Stimulated activated CD4-positive, alpha-beta T cell treated with anti-CD3 and anti-CD28 coated beads, Interleukin-15, amount 100 ng/mL, for 48 hours (primary cell): ENCODE measurements at places on chromosomes 16 and 17.
A peak's percentile ranks its signal among the peaks of the same experiment; 100 is the strongest.

GRCh38 chr17:79085921-79086551, 11.4 kb downstream of the ENGASE start:
- no peak for DNase-seq

GRCh38 chr16:68071518-68071901, 13.7 kb upstream of the NFATC3 start:
- DNase-seq = no peak

DNA sequence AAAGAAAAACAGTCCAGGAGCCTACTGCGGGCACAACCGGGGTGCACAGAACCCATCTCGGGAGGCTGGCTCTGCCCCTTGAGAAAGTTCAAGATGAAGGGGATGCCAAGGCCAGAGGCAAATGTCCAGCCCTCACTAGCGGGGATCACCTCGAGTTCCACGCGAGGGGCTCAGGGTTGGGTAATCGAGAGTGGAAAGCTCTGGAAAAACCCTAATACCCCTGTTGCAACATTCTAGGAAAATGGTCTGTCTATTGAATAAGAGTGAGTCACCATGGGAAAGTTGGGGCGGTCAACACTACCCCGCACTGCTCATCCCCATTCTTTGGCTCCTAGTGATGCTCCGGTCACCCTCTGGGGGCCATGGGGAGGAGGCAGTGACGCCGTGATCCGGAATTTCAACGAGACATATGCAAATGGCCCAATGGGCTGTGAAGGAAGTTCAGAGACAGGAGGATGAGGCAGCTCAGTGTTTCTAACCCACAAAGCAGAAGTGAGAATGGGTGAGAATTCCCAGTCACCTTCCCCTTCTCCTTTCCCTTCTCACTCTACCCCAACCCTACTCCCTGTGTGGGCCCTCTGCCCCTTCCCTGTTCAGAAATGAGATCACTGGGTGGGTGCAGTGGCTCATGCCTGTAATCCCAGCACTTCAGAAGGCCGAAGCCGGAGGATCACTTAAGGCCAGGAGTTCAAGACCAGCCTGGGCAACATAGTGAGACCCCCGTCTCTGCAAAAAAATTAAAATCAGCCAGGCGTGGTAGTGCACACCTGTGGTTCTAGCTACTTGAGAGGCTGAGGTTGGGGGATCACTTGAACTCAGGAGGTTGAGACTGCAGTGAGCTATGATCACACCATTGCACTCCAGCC, 22.4 kb downstream of the SOCS3 start:
- DNase-seq = no peak

- peak; percentile 49 for DNase-seq
Measured at GRCh38 chr17:30104575-30105339, 11.9 kb upstream of the NSRP1 start.

GRCh38 chr17:37725021-37725595, 19.8 kb downstream of the HNF1B start:
- DNase-seq = no peak

GRCh38 chr17:19418251-19418992, 7.4 kb downstream of the RNF112 start:
- DNase-seq = no peak

DNA sequence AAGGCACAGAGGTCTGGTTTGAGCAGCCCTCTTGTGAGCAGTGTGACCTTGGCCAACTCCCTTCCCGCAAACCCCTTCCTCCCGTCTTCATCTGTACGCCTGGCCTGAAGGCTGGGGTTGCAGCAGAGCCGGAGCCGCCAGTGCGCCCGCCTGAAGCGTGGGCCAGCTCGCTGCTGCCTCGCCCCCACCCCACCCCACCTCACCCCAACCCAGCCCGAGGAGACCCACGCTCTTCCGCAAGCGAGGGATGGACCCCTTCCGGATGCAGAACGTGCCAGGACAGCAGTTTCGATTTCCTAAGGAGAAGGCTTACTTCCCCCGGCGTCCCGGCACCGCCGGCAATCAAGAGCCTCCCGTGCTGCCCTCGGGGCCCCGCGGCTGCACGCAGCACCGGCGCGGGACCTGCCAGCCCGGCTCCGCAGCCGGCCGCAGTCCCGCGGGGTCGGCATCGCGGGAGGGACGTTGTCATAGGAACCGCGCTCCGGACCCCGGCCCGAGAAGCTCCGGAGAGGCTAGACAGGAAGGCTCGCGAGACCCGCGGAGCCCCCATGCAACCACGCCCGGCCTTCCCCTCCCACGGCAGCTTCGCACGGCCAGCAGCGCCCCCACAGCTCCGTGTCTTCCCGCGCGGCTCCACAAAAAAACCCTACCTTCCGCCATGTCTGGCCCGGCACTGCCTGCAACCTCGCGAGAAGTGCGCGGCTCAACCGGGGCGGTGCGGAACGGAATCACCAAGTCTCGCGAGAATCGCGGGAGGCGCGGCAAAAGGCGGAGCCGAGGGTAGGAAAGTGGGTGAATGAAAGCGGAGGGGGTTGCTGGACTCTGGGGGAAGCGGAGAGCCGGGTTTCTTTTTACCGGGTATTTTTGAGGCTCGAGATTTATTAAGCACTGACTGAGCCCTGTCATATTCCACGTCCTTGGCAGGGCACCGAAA, at the start of gene ANKFY1:
Gene ANKFY1 (minus strand): TSS at position 698 of the 934 bp plus-strand sequence. CDS start 38 bp downstream, at position 660.
- DNase-seq = peak; percentile 98

- peak; percentile 26 for DNase-seq
Measured at GRCh38 chr16:1458336-1458976, 14.1 kb upstream of the CCDC154 start.

DNA sequence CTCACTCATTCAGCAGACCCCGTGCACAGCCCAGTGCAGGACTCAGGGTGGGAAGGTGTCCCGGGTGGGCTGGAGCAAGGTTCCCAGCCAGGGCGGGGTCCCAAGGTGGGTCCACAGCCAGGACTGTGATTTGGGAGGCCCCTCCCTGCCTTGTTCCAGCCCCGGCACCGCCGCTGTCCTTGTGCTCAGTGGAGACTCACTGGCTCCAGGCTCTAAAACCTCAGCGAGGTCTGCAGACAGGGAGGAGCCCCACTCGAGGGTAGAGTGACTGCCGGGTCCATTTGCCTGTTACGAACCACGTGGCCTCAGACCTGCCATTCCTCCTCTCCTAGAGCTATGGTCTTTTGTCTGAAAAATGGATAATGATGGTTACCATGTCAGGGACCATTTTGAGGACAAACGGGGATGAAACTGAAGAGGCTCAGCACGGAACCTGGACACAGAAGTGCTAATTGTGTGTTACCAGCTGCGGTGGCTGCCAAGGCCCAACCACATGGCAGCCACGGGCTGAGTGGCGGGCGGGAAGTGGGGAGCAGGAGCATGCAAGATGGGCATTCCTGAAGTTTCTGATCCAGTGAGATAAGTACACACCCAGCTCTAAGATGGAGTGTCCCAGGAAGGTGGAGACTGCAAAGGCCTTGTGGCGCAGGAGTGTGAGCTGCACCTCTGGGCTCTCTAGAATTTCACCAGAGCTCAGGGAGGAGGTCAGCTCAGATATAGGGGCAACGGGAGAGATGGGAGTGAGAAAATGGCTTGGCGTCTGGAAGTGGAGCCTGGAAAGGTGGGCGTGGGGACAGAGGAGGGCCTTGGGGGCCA, 317.6 kb downstream of the SEC14L1 start:
- DNase-seq = no peak

- no peak for DNase-seq
Measured at GRCh38 chr17:66523378-66524200, 221.2 kb downstream of the PRKCA start.

DNA sequence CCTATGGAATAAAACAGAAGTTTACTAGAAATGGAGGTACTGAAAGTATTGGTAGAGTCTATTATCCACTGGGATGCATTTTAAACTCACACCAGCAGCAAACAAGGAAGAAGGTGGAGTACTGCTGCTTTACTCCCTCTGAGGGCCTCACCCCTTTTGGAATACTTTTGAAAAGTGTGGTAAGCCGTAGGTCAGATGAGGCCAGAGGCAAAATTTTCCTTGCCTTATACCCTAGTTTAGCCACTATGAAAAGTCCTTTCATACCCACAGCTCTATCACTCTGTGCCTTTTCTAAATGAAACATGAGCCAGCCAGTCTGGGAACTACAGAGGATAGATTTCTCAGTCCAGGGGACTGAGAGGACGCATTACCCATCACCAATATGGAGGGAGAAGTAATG, 14.0 kb downstream of the GDE1 start:
- no peak for DNase-seq

DNA sequence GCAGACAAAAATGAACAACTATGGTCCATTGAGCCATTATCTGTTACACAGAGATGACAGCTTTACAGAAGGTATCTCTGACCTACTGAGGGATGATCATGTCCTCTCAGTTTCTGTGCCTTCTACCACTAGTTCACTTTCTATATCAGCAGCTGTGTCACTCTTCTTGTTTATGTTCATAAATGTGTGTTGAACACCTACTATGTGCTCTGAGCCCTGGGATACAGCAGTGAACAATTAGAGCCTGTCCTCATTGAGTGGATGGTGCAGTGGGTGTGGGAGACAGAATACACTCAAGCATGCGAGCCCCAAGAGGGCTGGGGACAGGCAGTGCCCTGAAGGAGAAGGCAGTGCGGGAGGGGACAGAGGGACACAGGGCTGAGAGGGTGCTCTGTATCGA, 92.1 kb downstream of the ABCC6 start:
- DNase-seq = no peak

DNA sequence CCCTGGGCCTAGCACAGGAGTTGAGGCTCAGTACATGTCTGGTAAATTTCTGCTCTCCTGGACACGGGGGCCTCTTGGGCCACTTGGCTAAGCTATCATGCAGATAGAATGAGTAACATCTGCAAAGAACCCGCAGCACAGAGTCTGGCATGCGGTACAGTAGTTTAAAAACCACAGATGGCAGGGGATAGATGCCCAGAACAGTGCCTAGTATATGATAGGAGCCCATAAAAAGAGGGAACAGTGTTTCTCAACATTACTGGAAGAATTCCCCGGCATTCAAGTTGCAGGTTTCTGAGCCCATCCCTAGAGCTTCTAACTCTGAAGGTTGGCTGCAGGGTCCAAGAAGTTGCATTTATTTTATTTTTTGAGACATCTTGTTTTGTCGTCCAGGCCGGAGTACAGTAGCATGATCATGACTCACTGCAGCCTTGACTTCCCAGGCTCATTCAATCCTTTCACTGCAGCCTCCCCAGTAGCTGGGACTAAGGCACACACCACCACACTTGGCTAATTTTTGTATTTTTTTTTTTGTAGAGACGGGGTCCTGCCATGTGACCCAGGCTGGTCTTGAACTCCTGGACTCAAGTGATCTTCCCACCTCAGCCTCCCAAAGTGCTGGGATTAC, 5.8 kb downstream of the CDIPT start:
- DNase-seq = no peak

DNA sequence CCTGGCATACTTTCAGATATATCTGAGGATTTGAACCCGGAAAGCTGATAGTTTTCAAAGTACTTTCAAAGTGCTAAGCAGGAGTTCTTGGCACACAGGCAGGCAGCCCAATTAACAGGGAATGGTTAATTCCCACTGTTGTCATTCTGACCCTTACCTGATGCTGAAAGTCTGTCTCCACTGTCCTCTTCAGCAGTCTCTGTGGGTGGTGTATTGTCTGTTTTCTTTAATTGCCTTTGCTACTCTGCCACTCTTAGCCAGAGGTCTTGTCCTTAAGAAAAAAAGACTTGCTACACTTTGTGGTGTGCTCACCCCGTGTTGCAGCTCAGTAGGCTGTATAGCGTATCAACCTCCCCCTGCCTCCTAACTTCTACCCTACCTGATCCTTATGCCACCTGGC, 63.2 kb upstream of the SLC12A3 start:
- no peak for DNase-seq

- no peak for DNase-seq
Measured at GRCh38 chr17:82876149-82876548, 36.3 kb upstream of the ZNF750 start.

DNA sequence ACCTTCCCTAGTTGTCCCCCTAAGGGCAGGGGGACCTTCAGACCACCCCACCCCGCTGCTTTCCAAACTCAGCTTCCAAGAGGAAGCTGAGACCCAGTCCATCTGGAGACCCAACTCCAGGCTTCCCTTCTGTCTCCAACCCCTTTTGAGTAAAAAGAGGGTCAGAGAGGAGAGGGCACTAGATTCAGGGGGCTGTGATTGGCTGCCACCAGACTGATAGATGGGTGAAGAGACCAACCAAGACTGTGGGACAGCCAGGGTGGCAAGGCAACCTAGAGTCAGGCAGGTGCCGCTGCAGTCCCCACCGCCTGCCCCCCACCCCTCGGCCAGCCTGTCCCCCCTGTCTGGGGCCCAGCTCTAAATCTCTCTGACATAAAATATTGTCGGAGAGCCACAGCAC, 92.5 kb downstream of the SDK2 start:
- peak; percentile 18 for DNase-seq

GRCh38 chr16:4976611-4977145, 18.5 kb downstream of the SEC14L5 start:
- DNase-seq = no peak

DNA sequence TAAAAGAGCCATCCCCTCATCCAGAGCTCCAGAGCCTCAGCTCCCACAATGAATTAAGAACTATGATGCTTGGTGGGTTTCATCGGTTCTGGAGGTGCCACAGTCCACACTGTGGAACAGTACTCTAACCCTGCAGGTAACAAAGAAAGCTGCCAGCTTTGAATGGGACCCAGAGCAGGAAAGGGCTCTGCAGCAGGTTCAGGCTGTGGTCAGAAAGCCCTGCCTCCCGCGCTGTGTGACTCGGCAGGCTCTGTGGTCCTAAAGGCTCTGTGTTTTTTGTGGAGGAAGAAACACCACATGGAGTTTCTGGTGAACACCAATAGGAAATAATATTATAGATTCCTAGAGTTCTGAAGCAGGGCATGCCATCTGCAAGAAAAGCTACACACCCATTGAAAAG, 32.5 kb downstream of the MRPS23 start:
- DNase-seq = no peak

DNA sequence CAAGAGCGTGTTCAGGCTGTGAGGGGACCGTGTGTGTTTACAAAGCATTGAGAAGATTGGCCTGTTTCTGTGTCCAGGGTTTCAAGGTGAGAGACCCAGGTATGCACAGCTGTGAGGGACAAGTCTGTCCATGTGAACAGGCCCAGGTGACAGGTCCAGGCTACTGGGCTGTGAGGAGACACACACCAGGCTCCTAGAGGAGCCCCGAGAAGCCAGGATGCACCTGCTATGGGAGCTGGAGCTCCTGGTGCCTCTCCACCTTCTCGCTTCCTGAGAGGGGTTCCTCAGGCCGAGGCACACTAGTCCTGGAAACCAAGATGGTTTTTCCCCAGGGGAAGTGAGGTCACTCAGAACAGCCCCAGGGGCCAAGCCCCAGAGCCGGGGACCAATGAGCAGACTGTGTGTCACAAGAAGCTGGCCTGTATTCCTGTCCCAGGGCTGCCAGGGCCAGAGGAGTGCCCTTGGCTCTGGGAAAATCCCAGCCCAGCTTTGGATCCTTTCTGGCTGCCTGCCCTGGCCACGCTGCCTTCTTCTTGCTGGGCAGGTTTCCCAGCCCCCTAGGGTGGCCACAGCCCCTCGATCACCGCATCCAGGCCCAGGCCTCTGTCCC, 153.4 kb upstream of the PLCG2 start:
- DNase-seq = no peak
